Activated T-cell treated with anti-CD3 and anti-CD28 coated beads for 48 hours (primary cell): ENCODE measurements at places on chromosomes 5 and 9.

- no peak for DNase-seq
Observed at GRCh38 chr5:140628711-140629110, 4.3 kb downstream of the CD14 start.

DNA sequence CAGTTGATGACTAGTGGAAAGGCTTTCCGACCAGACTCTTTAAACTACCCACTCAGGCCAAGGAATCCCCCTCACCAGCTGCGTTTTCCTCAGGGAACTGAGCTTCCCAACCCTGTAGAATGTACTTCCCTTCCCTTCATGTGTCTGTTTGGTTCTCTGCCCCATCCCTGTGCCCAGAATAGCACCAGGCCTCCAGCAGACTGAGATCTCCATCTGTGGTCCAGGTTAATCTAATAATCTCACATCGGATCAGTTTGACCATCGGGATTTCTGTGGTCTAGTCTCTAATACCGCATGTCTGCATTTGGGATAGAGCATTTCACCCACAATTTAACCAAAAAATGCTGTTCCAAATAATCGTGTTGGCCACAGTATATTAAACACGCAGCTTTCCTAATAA lies 237.2 kb downstream of the ROR2 start:
- no peak for DNase-seq

DNA sequence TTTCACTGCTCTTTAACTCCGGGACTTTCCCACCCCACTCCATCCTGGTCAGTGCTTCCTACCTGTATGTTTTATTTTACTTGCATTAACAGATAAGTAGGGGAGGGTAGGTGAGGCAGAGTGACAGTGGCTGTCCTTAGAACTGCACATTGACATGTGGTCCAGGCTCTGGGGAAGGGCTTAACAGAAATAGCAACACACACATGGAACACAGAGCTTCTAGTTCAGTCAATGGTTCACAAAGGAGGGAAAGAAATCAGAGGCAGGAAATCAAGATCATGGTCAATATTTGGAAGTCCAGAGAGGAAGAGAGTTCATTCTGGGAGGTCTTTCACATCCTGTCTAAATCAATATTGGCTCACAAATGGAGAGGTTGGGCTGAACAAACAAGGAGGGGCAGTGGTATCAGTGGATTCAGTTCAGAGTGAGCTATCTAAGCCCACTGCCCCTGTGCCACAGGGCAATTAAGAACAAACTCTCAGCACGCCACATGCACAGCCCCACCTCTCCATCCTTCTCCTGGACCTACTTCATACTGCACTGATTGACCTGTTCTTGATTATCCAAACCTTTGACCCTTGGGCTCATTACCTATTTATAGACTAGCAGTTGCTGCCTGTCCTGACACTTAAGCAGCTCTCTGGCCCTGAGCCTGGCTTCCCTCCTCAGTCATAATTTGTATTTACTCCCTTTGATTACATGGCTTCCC lies 6.2 kb upstream of the VPS13A start:
- DNase-seq: no peak

- DNase-seq: no peak
Observed at GRCh38 chr5:15763754-15764153, 263.8 kb downstream of the FBXL7 start.

DNA sequence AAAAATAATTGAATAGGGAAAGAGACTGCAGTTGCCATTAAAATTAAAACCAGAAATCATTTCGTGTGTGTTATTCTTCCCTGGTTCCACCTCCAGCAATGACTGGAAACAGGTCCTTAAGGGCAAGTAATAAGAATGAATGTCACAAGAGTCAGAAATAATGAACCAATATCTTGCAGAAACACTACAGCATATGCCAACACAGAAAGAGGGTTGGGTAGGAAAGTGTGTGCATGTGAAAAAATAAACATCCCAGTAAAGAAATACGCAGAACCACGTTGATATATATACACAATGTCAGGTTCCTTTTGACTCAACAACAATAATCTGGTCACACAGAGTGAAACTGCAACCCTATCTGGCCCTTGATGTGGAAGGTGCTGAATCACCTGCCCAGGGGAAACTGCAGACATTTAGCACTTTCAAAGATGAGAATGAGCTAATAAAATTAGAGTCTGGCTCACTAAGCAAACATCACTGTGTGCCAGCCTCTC lies 15.0 kb downstream of the HMHB1 start:
- peak; percentile 12 for DNase-seq

- DNase-seq: no peak
Observed at GRCh38 chr5:80793354-80793753, 138.6 kb upstream of the DHFR start.

GRCh38 chr9:81989700-81990099 lies 1.1 kb downstream of the SPATA31D1 start:
- no peak for DNase-seq

- DNase-seq: no peak
Observed at GRCh38 chr5:128273736-128274135, 190.2 kb downstream of the SLC12A2 start.

- no peak for DNase-seq
Observed at GRCh38 chr5:58921159-58921558, 338.3 kb downstream of the RAB3C start.

- DNase-seq: no peak
Observed at GRCh38 chr9:97758334-97758916, 61.3 kb upstream of the XPA start.

DNA sequence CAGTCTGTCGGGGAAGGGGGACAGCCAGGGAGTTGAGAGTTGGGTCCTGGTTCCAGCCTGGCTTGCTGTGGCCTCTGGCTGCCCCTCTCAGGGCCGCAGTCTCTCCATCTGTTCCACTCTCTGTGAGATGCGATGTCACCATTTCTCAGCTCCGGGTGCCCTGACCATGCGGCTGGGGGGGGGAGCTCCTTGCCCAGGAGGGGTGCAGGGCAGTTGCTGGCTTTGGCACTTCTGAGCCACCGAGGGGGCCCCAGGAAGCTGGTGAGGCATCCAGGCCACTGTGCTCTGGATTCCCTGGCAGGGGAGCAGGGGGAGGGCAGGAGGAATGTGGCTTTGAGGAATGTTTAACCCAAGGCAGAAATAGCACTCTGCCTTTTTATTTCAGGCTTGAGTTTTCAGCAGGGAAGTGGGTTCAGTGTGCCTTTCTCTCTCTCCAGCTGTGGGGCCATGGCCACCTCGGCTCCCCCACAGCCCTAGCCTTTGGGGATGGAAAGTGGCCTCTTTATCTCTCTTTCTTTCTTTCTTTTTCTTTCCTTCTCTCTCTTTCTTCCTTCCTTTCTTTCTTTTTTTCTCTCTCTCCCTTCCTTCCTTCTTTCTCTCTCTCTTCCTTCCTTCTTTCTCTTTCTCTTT lies 11.0 kb downstream of the NCS1 start:
- no peak for DNase-seq

GRCh38 chr5:167652690-167653089 lies 638.8 kb upstream of the WWC1 start:
- DNase-seq: no peak

- no peak for DNase-seq
Observed at GRCh38 chr9:23598994-23599393, 227.0 kb downstream of the ELAVL2 start.

- no peak for DNase-seq
Observed at GRCh38 chr9:94289691-94290090, 30.6 kb downstream of the ZNF169 start.

- no peak for DNase-seq
Observed at GRCh38 chr5:165188556-165189175, 1683.2 kb downstream of the MAT2B start.

DNA sequence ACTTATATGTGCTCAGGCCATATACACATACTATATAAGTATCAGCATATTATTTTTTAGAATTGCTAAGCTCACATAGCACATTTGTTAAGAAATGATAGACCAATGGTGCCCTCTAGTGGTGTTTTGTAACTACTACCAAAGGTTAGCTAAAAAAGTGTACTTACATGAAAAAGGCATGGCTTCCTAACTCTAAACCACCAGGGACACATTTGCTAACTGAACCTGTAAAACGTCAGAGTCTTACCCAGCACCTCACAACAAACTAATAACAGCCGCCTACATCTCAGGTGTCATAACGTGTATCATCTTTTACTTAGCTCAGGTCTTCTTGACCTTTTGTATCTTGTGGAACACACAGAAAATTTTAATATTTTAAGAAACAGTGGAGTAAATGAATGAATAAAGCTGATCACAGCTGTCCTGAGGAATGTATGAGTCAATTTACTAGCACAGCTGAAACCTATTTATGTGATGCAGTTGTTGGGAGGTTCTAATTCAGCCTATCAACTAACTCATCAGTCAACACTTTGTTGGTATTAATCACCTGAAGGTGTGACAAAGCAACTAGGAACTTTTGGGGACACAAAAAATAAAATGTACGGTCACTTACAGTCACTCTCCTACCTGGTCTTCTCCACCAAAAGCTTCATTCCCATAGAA lies 72.9 kb downstream of the BAAT start:
- no peak for DNase-seq

DNA sequence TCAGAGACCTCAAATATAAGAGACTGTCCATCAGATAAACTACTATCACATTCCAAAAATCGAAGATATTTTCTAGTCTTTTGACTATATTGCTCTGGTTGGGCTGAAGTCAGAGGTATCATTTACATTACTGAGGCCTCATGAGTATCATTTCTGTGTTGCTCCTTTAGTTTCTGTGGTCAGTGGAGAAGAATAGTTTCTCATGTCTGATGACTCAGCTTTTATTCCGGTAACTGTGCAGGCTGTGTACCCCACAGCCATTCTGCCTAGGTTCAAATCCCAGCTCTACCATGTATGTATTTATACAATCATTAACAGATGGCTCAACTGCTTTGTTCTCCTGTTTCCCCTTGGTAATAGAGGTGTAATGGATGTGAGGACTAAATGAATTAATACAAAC lies 179.3 kb downstream of the ALDH1A1 start:
- no peak for DNase-seq

DNA sequence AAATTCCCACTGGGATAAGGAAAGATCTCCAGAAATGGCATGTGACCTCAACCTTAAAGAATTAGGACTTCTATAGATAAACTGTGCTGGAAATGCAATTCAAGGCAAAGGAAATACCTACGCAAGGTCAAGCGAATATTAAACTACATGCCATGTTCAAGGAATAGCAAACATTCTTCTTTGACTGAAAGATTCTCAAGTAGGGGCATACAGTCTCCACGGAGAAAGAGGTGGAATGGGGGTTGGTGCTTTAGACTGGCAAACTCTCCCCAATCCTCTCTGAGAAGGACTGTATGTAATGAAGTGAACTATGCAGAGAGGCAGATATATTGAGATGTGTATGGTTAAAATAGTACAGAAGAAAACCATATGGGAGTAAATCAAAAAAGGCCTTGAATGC lies 6.1 kb downstream of the RICTOR start:
- DNase-seq: no peak

- no peak for DNase-seq
Observed at GRCh38 chr5:16067415-16067814, 112.2 kb downstream of the MARCHF11 start.

- no peak for DNase-seq
Observed at GRCh38 chr9:134930398-134930797, 12.7 kb upstream of the FCN1 start.
